ENCODE measurements at places on chromosomes 3 and 15.
A peak's percentile ranks its signal among the peaks of the same experiment; 100 is the strongest.

DNA sequence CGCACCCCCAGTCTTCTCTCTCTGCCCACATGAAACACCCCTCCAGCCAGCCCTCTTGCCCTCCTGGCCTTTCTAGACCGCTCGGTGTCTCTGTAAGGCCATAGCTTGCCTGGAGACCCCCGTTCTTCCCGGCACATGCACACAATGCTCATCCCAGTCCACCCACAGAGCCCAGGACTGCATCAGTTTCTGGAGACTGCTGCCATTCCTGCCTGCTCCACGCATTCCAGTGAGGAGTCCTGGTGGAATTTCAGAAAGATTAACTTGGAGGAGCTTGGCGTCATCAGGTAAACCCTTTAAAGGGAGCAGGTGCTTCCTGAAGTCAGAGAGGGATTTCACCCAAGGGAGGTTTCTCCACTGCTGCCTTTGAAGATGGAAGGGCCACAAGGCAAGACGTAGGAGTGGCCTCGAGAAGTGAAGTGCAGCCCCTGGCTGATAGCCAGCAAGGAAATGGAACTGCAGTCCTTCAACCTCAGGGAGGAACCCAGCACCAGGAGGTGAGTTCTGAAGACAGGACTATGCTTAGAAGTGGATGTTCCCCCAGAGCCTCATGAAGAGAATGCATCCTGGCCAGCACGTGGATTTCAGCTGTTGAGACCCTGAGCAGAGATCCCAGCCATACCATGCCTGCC lies 19.2 kb downstream of the SLC41A3 start:
- no peak for DNase-seq

GRCh38 chr15:52252781-52253180 lies 42.8 kb downstream of the MYO5C start:
- DNase-seq: peak; percentile 92

- peak; percentile 93 for DNase-seq
These were observed 2.9 kb upstream of the USP3 start for GRCh38 chr15:63501256-63502089.

DNA sequence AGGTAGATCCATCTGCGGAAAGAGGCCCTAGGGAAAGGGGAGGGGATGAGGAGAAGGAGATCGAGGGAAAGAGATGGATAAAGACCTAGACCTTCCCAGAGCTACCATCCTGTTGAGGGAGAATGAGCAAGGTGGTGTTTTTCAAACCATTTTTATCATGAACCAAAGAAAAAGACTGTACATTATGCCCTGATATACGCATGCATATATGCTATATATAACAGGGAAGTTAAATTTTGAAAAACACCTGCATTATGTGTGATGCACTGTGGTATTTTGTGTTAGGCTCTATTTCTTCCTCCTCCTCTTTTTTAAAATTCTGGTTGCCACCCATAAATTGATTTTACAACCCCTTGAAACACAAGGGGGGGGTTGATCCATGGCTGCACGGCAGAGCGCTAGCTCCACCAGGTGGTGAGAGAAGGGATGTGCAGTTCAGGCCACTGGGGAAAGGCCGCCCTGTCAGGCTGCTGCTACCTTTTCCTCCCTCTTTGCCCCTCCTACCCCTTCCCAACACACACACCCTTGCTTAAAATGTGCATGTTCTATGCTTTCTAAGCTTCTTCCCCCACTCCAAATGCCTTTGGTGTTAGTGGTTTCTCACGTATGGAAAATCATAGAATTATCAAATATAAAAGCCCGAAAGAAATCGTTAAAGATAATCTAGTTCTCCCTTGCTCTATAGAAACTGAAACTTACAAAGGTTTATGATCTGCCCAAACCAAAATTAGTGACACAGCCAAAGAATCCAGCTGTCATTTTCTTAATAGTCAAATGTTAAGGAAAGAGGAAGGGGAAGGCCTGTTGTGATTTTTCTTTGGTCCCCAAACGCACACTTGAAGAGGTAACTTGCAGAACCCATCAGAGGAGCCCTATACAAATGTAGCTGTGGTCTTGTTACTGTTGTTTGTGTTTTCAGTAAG lies 262.0 kb upstream of the UMPS start:
- DNase-seq: peak; percentile 62

DNA sequence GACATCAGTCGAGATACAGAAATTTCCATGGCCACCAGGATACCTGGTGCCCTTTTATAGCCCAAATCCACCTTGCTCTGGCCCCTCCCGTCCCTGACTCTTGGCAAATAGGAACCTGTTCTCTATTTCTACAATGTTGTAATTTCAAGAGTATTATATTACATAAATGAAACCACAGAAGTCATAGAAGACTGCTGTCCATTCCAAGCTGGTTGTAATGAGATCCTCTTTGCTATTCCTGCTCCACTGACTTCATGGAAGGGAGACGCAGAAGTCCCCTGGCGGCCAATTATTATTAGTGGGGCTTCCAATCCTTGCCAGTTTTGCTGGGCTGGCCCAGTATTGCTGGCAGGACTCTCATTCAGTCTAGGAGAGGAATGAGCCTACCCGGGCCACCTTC lies 26.6 kb downstream of the DCP1A start:
- DNase-seq: no peak

DNA sequence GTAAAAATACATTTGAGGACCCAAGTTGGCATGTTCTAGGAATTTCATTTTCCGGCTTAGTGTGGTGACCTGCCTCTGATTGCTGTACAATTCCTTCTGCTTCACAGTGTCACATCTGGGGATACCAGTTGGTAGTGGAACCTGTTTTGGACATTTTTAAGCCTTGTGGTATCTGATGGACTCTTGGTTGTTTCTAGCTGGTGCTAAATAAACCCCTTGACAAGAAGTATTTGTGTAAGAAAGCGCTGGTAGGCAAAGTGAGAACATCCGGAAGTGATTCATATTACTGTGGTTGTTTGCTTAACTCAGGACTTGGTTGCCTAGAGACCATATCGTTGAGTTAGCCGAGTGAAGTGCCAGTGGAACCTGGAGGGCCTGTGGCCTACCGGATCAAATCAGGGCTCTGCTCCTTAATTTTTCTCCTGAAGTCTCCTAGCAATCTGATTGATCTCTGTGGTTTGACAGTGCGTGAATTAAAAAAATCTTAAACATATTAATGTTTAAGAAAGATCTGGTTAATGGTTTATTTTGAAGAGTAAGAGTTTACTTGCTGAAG lies 12.8 kb downstream of the IQGAP1 start:
- peak; percentile 95 for DNase-seq

GRCh38 chr3:107377151-107377550 lies at the start of gene CCDC54:
Gene CCDC54, plus strand, starts transcription at chr3:107377439. Its CDS starts 149 bp downstream, at chr3:107377588.
- DNase-seq: peak; percentile 23

DNA sequence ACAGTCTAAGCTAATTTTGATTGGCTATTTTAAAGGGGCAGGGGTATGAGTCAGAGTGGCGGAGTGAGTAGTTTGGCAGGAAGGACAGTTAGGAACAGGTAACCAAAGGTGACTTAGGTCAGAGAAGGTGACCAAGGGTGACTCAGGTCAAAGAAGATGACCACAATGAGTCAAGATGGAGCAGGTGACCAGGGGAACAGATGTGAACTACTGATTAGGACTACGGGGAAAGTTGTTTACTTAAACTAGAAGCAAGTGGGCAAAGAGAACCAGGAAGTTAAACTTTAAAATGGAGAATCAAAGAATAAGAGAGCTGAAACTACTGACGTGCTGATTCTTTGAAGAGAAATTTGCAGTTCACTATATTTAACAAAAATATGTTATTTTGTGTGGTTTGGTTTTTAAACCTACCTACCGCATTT lies 14.1 kb upstream of the CA12 start:
- no peak for DNase-seq

DNA sequence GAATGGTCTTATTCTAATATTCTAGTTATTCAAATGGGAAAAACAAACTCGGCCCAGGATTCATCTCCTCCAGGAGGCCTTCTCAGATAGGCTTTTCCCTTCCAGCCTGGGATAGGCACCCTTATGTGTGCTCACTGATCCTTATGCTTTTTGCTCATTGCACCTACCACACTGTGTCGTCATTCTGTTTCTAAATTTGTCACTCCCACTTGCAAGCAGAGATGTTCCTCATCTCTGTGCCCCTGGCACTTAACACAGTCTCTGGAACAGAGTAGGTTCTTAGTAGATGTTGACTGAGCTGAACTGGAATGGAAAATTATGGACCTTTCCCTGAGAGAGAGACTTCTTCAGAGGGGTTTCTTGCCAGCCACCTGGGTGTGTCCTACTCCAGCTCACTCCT lies 18.7 kb upstream of the SPG11 start:
- DNase-seq: no peak

DNA sequence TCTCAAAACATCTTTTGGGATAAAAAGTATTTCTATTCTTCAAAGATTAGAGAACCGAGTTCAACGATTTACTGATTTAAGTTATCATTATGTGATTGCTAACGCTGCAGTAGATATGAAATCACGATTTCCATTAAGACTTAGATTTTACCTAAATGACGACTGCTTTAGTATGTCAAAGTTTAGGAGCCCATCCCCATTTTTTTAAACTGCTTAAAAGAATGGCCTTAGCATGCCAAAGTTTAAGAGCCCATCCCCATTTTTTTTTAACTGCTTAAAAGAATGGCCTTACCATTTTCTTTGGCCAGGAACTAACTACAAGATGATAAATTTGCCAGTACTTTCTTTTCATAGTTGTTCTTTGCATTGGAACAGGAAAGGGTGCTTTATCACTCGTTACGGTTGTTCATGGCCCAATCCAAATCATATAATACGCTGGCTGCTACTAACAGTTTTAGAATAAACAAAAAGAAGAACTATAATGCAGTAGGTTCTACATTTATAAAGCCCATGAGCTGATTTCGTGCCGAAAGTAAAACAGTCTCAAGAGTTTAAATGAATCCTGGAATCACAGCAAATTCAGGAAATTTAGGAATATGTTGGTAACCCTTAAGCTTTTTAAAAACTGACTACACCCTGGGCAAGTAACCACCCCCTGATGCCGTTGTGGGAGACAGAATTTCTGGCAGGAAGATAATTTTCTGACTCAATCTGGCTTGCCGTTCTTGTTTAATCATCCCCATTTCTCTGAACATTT lies 869 bp upstream of the TSC22D2 start:
- DNase-seq: peak; percentile 79

GRCh38 chr15:74011610-74012009 lies 17.1 kb downstream of the PML start:
- peak; percentile 52 for DNase-seq

DNA sequence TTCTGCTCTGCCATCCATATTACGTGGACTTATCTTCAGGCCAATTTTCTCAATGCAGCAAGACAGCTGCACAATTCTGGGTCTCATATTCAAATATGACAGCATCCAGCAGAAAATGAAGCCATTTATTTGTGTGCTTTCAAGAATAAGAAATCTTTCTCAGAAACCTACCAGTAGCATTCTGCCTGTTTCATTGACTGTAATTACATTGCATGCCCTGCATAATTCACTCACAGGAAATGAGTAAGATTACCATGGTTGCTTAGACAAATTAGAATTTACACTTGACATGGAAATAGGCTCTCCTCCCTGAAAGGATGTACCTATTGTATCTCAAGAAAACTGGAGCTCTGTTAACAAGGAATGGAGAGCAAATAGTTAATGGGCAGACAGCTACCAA lies 346.6 kb upstream of the DCBLD2 start:
- peak; percentile 61 for DNase-seq

DNA sequence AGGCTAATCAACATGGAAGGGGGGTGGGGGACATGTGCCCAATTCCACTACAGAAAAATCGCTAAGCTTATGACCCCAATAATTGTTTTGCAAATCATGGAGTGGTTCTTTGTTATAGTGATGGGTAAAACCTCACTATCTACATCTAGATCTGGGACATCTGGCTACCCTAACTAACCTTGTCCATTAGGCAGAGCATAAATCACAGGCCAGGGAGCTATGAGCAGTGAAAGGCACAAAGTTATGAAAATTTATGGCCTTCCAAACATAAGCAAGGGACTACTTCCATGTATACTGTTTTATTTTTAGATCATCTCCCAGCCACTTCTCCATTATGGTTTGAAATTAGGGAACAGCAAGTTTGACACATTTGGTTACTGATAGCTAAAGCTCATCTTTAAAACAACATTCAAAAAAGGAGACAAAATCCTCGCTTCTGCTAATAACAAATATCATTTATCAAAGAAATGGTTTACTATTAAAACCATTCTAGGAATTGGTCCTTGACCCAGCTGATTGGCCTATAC lies 78.3 kb downstream of the RSL24D1 start:
- DNase-seq: no peak

GRCh38 chr15:88231909-88232644 lies 24.5 kb downstream of the NTRK3 start:
- no peak for DNase-seq

DNA sequence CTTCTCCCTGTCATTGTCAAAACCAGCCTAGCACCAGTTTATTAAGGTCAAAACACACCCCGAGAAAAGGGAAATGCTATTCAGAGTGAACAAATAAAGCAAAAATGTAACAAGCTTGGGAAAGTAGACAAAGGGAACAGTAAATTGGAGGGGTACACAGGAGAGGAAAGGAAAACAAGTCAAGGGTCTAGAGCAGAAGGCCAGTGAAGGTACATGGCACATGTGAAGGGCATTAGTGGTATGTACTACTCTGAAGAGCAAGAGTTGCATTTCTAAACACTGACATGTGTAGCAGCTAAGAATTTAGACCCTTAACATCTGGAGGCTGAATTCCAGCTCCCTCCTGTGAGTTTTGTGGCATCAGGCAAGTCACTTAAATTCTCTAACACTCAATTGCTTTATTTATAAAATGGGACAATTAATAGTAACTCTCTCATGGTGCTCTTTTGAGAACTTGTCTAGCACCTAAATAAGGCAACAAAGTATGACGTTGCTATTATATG lies 244.3 kb upstream of the ADAMTS9 start:
- DNase-seq: no peak

- peak; percentile 66 for DNase-seq
These were observed 8.8 kb upstream of the CPOX start for GRCh38 chr3:98602078-98602678.

DNA sequence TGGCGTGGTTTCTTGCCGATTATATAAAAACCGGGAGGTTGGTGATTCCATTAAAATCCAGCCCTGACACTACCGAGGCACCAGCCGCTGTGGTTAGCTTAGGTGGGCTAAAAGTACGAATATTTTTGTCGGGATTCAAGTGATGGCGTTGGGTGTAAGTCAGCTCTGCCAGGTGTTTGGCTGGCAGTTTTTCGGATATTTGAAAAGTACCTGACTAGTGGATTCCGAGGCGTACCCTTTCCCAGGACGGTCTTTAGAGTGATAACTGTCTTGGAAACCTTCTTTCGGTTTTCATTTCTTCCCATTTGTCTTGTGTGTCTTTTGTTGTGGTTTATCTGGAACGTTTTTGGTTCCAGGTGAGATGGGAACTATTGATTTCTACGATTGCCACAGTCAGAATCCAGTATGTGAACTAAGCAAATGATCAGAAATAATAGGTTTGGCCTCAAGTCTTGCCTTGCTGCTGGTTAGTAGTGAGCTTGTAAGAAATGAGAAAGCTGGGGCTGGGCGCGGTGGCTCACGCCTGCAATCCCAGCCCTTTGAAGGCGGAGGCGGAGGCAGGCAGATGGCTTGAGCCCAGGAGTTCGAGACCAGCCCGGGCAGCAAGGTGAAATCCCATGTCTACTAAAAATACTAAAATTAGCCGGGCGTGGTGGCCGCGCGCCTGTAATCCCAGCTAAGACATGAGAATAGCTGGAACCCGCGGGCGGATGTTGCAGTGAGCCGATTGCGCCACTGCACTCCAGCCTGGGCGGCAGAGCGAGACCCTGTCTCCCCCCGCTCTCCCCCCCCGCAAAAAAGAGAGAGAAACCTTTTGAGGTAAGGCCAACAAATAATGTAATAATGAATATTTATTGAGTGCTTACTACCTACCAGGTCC lies 1.4 kb downstream of the FYTTD1 start:
- peak; percentile 56 for DNase-seq

GRCh38 chr3:36250191-36250590 lies 130.1 kb upstream of the STAC start:
- DNase-seq: no peak

- peak; percentile 90 for DNase-seq
These were observed 33.1 kb downstream of the DZIP1L start for GRCh38 chr3:138082085-138082991.

All from EH (cell line).